ENCODE measurements at places on chromosomes 6 and 20. TPM values are rescaled to one million over a fixed set of nuclear protein-coding genes. Genes with fewer than 3 reads are reported as not detected.

The GLO1 gene
- 109 TPM for total RNA-seq

The SRMS gene
- total RNA-seq, result not detected

The SNX3 gene
- 72.5 TPM for total RNA-seq

The TULP4 gene
- total RNA-seq, result 26.5 TPM

The CLDN20 gene
- 0.29 TPM for total RNA-seq

The PLCB4 gene
- total RNA-seq, result not detected

The ENTPD6 gene
- 43.5 TPM for total RNA-seq

The TRIM40 gene
- total RNA-seq, result not detected

The HEY2 gene
- not detected for total RNA-seq

The KIF6 gene
- 0.08 TPM for total RNA-seq

DNA sequence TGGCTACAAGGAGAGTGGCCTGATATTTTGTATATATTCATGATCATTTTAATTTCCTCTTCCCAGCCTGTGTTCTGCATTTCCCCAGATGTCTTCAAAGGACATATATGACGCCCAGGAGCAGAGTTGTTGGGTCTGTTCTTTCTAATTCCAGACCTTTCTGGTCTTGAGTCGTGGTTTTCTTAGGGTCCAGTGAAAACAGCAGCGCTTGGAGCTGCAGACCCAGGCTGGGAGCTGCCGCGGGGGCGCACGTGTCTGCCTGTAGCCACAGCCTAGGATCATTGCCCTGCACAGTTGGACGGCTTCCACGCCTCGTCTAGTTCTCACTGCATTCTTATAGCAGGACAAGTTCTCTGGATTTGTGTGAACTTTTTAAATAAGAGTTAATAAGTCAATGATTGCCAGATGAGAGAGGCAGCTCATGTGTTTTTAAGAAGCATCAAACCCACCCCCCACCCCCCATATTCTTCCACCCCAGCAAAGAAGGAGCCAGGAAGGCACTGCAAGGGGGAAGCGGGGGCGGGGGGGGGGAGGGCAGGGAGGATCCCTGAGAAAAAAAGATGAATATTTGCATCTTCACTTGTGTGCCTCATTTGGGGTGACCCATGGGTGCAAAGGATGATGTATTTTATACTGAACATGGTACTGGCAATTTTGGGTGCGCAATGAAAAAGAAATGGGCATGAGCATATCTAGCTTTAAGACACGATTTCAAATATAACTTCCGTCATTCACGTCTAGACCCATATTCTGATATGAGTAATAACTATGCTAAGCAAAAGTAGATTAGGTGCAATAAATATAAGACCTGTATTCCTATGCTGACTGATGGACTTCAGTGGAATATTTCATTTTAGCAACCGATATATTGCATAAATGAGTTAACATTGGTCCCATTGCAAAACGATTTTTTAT is 160.0 kb downstream of the TBXT start:
- no peak for DNase-seq

- DNase-seq, result no peak
Observed at GRCh38 chr20:4861961-4862360, 139.3 kb downstream of the SLC23A2 start.

DNA sequence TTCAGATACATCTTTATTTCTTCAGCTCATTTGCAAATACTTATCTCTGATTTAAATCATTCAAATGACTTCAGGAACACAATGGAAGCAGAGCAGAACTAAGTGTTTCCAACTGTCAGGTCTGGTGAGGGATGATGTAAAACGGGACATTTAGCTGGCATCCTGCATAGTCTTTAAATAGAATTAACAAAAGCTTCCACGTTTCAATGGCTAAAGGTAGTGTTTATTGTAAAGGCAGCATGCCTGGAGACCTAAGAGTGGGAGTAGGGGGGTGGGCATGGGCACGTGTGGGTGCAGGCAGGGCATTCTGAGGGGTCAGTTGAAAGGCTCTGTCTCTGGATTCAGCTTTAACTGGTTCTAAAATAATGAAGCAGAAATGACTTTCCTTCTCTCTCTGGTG is 174.9 kb downstream of the PLCB1 start:
- DNase-seq, result no peak

DNA sequence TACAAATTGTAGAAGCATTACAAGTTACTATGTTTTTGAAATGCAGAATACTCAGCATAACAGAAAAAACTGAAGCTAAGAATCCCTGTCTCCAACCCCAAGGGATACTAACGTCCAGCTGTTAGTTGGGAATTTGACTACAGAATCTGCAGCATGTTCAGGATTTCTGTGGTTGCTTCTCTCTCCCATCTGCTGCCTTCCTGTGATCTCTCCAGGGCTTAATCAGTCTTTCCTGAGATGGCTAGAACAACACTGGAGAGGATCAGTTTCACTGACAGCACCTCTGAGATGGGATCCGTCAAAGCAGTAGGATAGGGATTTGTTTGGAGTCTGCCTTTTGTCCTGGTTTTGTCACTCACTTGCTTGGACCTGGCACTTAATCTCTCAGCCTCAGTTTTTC is 73.3 kb upstream of the NUP153 start:
- DNase-seq, result no peak

- no peak for DNase-seq
Observed at GRCh38 chr20:341682-342081, 5.2 kb upstream of the NRSN2 start.

DNA sequence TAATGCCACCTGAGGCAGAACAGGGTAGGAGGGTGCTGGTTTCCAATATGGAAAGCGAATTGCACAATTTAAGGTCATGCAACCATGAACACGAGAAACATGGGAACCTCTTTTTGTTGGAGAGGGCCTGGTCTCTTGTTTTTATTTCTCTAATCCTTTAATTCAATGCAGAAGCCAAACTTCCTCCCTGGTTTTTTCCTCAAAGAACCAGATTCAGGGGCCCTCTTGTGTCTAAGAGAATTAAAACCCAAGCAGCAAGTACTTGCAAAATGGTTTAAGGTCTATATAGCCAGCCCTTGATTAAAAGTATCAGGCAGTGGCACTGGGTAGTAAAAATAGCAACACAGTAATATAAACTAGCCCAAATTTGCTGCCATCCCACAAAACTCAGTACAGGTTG is 19.5 kb downstream of the GSTA4 start:
- no peak for DNase-seq

- no peak for DNase-seq
Observed at GRCh38 chr6:136701045-136701444, 91.2 kb downstream of the MAP3K5 start.

DNA sequence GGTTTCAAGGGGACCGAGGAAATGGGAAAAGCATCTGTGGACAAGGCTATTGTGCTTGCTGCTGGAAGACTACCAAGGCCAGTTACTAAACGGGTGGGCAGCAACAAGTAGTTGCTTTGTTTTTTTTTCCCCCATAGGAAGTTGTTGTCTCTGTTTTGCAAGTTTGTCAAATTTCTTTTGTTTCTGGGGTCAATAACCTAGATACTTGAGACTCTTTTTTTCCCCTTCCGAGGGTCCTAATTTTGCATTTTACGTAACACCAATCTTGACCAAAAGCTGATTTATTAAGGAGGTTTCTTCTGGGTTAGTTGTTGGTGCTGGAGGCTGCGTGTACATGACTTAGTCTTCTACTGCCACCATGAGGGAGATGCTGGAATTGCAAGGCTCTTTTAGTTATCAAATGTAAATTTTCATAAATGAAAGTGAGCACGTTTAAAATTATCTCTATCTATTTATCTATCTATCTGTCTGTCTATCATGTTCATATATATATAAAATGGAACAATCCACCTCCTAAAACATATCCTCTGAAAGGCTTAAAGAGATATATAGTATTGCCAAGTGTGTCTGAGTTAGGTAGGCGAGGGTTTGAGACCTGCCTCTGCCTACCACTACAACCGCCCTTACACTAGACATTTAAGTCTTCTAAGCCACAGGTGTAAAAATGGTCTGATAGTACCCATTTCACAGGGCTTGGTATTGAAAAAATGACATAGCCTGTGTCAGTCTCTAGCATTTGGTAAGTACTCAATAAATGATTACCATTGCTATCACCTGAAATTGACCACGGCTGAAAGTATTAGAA is 60.2 kb downstream of the GCLC start:
- peak; percentile 32 for DNase-seq

DNA sequence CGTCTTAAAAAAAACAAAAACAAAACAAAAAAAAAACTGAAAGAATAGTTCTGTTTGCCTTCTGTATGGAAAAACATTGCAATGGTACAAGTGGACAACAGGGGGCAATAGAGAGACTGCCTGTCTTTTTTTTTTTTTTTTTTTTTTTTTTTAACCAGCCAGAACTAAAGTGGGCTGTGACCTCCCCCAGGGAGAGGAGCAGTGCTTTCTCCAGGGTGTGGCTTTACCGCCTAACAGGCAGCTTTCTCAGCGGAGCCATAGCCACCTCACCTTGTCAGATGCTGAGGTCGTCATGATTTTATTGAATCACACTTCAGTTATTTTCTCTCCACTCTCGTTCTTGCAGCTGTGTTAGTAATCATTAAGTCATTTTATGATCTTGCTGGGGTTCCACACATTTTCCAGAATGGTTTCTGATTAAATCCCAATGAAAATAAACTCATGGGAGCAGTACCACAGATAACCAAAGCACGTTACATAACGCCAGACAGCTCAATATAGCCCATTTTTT is 78.4 kb downstream of the GMPR start:
- DNase-seq, result peak; percentile 12

GRCh38 chr6:52304983-52305390 is 20.4 kb upstream of the MCM3 start:
- DNase-seq, result no peak

- peak; percentile 67 for DNase-seq
Observed at GRCh38 chr20:44384423-44385027, 29.0 kb downstream of the HNF4A start.

GRCh38 chr20:38919683-38920082 is 6.5 kb upstream of the FAM83D start:
- no peak for DNase-seq

DNA sequence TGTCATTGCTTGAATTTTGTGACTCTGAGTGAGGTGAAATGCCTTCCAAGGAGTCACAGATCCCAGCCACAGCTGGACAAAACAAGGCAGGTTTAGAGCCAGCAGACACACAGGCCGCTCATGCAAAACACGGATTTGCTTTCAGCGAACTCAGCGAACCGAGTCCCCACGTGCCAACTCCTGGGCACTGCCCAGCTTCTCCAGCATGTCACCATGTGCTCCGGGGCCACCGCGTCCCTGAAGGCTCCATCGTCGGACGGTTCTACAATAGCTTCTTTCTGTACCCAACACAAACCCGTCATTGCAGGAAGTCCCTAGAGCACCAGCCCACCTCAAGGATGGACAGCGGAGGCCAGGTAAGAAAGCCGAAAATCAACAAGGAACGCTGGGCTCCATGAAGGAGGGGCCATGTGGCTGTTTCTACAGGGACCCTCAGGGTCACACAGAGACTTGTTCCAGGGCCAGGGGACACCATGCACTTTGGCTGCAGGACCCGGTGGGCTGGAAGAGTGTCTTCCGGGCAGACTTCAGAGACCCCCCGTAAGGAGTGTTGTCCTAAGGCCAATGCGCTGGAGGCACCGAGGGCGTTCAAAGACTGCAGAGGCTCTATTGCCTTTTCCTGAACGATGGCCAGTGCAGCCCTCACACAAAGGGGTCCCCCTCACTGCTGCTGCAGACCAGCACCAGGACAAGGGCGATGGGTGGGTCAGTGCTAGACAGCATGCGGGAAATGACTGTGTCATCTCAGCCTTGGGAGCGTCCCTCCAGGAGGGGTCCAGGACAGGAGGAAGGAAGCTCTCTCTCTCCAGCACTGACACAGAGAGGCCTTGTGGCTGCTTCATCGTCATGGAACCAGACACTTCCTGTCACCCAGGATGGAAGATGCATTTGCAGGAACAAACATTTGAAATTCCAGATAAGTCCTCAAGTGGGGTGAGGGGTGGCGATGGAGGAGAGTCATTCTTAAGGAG is 19.8 kb downstream of the DACT2 start:
- no peak for DNase-seq

DNA sequence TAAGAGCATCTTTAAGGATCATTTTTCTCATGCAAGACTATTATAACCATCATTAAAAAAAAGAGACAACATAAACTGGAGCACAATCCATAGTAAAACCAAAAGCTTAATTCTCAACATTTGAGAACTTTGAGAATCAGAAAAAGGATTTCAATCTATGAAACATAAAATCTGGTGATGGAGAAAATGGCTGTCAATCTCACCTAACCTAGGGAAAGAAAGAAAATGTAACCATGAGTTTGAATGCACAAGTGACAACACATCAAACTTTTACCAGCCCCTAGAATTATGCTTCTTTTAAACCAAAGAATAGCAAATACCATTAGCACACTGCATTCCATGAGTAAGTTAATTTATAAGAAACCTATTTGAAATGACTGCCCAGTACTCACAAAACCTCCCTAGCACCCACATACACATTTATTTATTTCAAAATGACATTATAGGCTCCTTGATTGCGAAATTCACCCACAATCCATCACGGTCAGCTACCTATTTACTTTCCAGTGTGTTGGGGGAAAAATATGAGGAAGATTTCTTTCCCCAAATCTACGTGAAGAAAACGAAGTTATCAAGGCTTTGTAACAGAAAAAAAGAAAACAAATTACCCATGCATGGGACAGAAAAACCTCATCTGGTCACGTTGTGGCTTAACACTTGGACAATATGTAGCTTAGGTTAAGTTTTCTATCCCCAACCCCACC is 828 bp downstream of the ASCC3 start:
- DNase-seq, result no peak

DNA sequence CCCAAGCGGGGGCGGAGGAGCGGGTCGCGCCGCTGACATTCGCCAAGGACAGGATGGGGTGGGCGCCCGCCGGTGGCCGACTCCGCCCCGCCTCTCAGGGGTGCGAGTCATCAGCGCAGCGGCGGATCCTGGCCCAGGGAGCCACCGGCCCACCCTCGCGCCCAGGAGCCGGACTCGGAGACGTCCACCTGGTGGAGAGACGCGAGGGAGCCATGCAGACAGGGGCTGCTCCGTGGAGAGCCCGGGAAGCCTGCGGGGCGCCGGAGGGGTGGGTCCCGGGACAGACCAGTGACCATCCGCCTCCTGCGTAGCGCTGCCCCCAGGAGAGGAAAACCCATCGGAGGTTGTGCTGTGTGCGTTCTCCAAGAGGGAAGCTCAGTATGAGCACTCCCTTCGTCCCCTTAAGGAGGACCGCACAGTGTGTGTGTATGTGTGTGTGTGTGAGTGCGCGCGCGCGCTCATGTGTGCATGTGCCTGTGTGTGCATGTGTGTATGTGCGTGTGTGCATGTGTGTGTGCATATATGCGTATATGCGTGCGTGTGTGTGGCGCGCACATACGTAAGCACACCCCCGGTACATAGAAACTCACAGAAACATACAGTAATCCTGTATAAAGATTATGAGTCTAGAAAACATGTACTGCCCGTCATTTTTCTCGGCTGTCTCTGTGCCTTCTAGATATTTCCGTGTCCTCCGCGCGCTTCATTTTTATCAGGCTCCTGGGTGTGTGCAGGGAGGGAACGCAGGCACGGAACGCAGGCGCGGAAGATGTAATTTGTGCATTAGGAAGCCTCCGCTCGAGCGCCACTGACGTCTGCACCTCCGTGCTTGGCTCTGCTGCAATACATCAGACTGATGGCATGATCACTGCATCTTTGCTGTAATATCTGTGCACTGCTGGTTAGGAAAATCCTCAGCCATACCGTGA is 158.9 kb downstream of the TBXT start:
- DNase-seq, result no peak

Data from activated T-helper 1 cell treated with anti-CD3 and anti-CD28 coated beads, Interleukin-12 subunit alpha, Interleukin-12 subunit beta, Interleukin-2, Interleukin-4 antibody, amounts not matched to agents 30 ng/mL and 10 ng/mL and 1 ng/mL, durations not matched to agents 14 hours and 24 hours and 36 hours (primary cell).